K562 (cell line): ENCODE measurements at places on chromosomes 16 and 17.
A peak's percentile ranks its signal among the peaks of the same experiment; 100 is the strongest.

DNA sequence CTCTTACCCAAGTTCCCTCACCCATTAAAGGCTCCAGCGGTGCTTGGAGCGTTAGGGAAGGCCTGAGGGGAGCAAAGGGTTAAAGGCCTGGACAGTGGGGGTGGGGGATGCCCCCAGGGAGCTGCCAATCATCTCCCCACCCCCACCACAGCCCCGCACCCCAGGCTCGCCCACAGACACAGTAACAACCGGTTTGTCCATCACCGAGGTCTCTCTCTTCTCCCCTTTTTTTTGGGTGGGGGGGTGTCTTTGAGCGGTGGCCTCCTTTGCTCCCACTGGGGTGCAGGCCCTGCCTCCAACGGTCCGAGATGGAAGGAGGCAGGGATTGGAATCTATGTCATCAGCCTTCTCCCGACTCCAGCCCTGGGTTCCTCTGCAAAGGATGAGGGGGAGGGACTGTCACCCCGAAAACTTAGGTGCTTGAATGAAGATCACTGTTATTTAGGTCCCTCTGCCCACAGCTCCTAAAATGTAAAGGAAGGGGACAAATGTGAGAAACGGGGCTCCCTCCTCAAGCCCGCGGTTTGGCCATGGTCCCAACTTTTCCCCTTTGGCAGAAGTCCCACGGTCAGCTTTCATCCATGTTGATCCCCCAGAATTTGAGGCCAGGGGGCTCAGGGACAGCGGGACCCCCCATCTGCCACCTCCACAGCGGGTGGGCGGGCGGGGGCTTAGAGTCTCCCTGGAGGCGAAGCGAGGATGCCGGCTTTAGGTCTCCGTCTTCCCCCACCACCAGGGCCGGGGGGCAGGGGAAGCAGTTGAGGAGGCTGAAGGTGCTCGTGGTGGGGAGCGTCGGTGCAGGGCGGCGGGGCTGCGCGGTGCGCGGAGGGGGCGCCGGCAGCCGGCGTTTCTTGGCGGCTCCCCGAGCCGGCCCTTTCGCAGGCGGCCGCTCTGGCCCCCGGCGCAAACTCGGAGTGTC, 1.7 kb downstream of the EPOP start:
- DNase-seq = no peak

DNA sequence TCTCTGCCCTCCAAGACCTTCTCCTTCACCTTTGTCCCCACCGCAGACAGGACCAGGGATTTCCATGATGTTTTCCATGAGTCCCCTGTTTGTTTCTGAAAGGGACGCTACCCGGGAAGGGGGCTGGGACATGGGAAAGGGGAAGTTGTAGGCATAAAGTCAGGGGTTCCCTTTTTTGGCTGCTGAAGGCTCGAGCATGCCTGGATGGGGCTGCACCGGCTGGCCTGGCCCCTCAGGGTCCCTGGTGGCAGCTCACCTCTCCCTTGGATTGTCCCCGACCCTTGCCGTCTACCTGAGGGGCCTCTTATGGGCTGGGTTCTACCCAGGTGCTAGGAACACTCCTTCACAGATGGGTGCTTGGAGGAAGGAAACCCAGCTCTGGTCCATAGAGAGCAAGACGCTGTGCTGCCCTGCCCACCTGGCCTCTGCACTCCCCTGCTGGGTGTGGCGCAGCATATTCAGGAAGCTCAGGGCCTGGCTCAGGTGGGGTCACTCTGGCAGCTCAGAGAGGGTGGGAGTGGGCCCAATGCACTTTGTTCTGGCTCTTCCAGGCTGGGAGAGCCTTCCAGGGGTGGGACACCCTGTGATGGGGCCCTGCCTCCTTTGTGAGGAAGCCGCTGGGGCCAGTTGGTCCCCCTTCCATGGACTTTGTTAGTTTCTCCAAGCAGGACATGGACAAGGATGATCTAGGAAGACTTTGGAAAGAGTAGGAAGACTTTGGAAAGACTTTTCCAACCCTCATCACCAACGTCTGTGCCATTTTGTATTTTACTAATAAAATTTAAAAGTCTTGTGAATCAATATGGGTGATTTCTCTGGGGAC, 12.2 kb downstream of the CX3CL1 start:
- no peak for DNase-seq

DNA sequence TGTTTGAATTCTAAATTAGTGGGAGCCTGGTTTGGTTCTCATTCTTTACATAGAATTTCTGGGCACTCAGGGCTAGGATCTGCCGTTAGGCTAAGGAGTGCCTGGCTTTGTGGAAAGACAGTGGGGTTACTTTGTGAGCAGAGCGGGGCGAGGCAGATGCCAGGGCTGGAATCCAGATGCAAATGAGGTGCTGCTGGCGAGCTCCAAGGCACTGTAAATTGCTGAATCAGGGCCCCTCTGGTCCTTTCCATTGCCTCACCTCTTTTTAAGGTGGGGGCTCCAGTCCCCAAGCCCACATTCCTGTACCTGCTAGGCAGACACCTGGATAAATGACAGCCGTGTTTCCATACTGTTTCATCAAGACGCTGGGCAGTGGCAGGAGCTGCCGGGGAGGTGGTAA, 33.8 kb downstream of the PIPOX start:
- DNase-seq = no peak

GRCh38 chr17:44527102-44527501, 23.9 kb upstream of the GPATCH8 start:
- DNase-seq = no peak

- no peak for DNase-seq
These were observed 19.1 kb upstream of the ZNF594 start for GRCh38 chr17:5210614-5211252.

DNA sequence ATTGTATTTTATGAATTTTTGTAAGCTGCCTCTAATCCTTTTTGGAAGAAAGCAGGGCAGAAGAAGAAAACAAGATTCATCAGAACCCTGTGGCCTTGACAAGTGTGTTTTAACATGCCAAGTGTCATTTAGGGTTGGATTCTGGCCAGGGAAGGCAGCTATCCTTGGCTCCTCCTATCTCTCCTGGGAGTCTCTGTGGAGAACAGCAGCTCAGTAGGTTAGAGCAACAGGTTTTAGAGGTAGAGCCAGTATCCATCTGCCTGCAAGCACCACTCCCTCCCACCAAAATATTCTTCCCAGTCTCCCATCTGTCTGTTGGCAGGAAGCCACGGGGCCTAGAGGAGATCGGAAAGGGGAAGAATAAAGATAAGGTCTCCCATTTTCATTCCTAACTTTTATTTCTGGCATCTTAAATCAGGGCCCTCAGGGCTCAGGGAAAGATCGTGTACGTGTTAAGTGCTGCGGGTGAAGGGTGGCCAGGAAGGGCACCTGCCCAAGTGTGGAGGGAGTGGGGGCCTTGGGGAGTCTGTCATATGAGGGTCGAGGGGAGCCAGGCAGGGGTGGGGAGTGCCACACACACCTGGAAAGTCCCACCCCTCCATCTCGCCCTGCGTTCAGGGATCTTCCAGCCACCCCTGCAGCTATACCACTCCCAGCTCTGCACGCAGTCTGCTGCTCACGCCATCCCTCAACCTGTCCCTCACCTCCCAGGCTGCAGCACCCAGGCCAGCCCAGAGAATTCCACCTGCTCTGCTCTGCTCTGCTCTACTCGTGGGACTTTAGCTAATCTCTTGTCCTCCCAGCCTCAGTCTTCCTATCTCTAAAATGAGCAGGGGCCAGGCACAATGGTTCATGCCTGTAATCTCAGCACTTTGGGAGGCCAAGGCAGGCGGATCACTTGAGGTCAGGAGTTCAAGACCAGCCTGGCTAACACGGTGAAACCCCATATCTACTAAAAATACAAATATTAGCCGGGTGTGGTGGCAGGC, 17.1 kb upstream of the CPSF4L start:
- no peak for DNase-seq

GRCh38 chr16:4693956-4694641, 737 bp downstream of the NUDT16L1 start:
- DNase-seq = peak; percentile 55

- no peak for DNase-seq
These were observed 67.1 kb downstream of the TEX14 start for GRCh38 chr17:58624751-58625150.
